ENCODE measurements at places on chromosomes 1 and 21. TPM values are rescaled to one million over a fixed set of nuclear protein-coding genes. Genes with fewer than 3 reads are reported as not detected.

DNA sequence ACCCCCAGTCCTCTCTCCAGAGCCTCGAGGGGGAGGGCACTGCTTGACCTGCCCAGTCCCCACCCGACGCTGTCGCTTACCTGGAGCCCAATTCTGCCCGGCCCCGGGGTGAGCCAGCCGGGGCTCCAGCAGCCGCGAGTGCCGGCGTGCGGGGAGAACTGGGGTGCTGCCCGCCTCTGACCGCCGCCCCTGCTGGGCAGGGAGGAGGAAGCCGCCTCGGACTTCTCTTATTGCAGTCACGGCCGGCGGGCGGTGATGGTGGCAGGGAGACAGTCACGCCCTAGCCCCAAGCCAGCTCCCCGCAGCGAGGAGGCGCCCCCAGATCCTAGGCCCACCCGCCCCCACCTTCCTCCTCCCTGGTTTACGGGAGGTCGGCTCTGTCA, at the start of gene FGR:
Gene FGR, minus strand, starts transcription at position 201 of the 383 bp plus-strand sequence. CDS start 11,269 bp downstream, outside the sequence.
- no peak for DNase-seq

GRCh38 chr1:20449735-20450311, 36.2 kb downstream of the CAMK2N1 start:
- DNase-seq = no peak

- DNase-seq = no peak
Observed at GRCh38 chr1:171800342-171800741, 18.9 kb downstream of the METTL13 start.

The SLC27A3 gene
- total RNA-seq = 4.5 TPM

DNA sequence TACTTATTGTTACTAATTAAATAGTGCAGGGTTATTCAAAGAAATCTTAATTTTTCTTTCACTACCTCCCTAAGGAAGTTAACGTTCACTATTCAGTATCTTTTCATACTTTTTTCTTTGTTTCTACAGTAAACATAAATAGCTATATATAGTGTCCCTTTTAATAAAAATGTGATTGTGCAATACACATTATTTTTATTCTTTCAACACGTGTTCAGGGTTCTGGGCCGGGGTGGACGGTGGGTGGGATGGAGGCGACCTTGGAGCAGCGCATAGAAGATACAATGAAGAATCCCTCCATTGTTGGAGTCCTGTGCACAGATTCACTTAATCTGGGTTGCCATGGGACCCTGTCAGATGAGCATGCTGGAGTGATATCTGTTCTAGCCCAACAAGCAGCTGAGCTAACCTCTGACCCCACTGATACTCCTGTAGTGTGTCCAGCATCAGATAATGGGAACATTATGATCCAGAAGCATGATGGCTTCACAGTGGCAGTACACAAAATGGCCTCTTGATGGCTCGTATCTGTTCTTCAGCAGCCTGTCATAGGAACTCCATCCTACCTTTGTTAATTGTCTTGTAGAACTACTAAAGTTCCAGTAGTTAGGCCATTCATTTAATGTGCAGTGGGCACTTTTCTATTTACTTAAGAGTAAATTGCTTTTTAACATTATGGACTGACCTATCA, 155.9 kb upstream of the L1TD1 start:
- DNase-seq = no peak

- DNase-seq = no peak
Observed at GRCh38 chr21:39712976-39713375, 32.0 kb upstream of the IGSF5 start.

- DNase-seq = no peak
Observed at GRCh38 chr1:190563230-190563629, 85.6 kb upstream of the BRINP3 start.

DNA sequence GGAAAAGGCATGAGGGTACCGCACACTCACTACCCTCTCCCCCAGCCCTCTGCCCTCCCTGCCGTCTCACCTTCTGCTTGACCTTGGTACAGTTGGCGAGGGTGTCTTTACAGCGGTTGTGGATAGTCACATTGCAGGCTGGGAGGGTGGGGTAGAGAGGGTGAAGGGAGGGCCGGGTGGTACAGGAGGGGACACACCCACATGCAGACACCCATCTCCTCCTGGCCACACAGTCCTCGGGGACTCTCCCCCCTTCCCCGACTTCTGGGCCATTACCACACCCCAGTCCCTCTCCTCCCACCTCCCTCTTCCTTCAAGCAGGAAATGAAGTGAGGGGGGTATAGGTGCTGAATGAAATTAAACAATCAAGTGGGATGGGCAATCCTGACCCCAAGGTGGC, 11.6 kb downstream of the ARHGEF2 start:
- no peak for DNase-seq

The ACAP3 gene
- 34.9 TPM for total RNA-seq

- no peak for DNase-seq
Observed at GRCh38 chr1:182630586-182630985, 26.4 kb upstream of the RGS16 start.

The NRDC gene
- total RNA-seq = 57.0 TPM

The S100A11 gene
- 528 TPM for total RNA-seq

- no peak for DNase-seq
Observed at GRCh38 chr1:234841710-234842231, 231.8 kb upstream of the IRF2BP2 start.

DNA sequence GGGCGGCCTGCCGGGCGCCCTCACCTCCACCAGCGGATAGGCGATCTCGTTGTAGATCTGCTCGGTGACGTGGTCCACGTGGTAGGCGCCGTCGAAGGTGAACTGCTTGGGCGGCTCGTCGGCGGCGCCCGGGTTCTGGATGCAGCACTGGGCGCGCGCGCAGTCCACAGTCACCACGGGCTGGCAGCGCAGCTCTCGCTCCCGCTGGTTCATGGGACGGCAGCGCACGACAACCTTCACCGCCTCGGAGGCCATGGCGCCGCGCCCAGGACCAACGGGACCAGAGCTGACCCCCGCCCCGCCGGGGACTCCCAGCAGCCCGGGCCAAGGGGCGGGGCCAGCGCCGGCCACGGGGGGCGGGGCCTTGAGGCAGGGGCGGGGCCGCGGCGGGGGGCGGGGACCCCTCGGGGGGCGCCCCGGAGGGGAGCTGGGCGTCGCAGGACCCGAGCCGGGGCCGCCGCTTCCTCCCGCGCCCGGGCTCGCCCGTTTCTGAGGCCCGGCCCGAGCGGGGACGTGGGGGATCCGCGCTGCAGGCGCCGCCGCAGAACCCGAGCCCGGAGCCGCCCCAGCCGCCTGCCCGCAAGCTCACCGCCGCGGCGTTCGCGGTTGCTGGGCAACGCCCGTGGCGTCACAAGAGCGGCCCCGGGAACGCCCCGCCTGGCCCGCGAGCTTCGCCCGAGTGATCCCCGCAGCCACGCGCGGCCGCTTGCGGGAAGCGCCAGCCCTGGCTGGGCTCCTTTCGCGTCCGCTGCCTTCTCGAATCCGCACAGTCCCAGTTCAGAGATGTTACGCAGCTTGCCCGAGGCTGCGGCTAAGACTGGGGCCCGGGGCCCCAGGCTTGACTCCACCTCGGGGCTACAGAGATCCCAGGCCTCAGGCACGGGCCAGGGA, at the start of gene KIF17:
Gene KIF17, minus strand, starts transcription at position 556 of the 891 bp plus-strand sequence. Its CDS starts 301 bp downstream, at position 255.
- DNase-seq = no peak
